ENCODE measurements at places on chromosomes 11 and 22.

GRCh38 chr11:43790444-43790794, 90.2 kb upstream of the ALKBH3 start:
- no peak for DNase-seq

DNA sequence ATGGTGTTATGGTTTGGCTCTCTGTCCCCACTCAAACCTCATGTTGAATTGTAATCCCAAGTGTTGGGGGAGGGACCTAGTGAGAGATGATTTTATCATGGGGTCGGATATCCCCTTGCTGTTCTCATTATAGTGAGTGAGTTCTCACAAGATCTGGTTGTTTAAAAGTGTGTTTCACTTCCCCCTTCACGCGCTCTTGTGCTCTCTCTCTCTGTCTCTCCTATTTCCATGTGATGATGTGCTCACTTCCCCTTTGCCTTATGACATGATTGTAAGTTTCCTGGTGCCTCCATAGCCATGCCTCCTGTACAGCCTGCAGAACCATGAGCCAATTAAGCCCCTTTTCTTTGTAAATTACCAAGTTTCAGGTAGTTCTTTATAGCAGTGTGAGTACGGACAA, 765.1 kb downstream of the KCNA4 start:
- DNase-seq: no peak

- DNase-seq: no peak
These were observed 37.6 kb downstream of the TPBGL start for GRCh38 chr11:75277991-75278790.

- no peak for DNase-seq
These were observed 25.5 kb downstream of the FCHSD2 start for GRCh38 chr11:73116636-73117035.

GRCh38 chr22:32880061-32880460, 78.6 kb downstream of the TIMP3 start:
- no peak for DNase-seq

- DNase-seq: no peak
These were observed 899 bp upstream of the KLHDC7B start for GRCh38 chr22:50544746-50545253.

- DNase-seq: no peak
These were observed 92.6 kb downstream of the SWAP70 start for GRCh38 chr11:9756461-9756860.

GRCh38 chr22:38353142-38353629, 36.0 kb upstream of the CSNK1E start:
- peak; percentile 92 for DNase-seq

GRCh38 chr11:75055511-75055910, 41.2 kb downstream of the OR2AT4 start:
- no peak for DNase-seq

- DNase-seq: no peak
These were observed 47.4 kb downstream of the SYT13 start for GRCh38 chr11:45238724-45239123.

DNA sequence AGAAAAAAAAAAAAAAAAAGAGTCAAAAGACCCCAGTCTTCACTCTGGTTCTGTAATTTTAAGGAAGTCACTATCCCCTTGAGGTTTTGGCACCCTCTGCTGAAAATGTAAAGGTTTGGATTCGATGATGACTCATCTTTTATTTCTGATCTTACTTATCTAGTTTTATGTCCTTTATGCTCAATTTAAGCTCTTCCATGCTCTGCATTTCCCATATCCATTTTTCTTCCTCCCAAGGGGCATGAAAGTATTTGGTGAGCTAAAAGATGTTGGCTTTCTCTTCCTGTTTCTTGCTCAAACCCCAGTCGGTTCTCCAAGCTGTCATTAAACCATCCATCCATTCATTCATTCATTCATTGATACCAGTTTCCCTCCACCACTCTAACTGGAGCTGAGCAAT, 61.0 kb upstream of the CDON start:
- no peak for DNase-seq

DNA sequence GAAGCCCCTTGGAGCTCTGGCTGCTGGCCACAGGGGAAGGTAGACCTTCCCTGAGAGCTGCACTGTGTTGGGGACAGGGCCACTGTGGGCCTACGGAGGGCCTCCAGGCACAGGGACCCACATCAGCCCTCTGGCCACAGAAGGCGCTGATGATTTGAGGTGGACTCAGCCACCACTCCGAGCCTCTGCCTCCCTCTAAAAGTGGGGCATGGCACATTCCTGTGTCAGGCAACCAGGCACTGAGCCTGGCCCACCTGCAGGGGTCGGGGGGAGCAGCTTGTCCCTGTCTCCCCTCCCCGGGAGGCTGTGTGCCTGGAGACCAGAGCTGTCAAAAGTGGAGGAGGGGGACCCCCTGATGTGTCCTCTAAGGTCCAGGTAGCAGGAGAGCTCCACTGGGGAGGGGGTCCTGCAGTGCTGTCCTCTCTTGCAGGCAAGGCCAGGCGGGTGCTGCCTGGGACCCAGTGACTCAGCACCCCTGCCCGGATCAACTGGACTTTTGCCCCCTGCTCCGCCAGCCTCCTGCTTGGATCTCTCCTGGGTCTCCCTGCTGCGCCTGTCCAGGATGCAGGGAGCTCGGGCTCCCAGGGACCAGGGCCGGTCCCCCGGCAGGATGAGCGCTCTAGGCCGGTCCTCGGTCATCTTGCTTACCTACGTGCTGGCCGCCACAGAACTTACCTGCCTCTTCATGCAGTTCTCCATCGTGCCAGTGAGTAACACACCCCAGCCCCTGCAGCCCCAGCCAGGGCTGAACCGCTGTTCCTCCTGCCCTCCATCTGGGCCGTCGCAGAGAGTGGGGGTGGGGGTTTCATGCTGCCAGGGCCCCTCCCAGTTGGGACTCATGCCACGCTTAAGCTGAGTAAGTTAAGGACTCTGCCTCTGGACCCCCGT, 17.5 kb upstream of the CDKN1C start:
- DNase-seq: no peak

GRCh38 chr11:78465169-78465942, 47.7 kb upstream of the GAB2 start:
- DNase-seq: no peak

GRCh38 chr11:11306855-11307254, 46.2 kb downstream of the CSNK2A3 start:
- DNase-seq: no peak

DNA sequence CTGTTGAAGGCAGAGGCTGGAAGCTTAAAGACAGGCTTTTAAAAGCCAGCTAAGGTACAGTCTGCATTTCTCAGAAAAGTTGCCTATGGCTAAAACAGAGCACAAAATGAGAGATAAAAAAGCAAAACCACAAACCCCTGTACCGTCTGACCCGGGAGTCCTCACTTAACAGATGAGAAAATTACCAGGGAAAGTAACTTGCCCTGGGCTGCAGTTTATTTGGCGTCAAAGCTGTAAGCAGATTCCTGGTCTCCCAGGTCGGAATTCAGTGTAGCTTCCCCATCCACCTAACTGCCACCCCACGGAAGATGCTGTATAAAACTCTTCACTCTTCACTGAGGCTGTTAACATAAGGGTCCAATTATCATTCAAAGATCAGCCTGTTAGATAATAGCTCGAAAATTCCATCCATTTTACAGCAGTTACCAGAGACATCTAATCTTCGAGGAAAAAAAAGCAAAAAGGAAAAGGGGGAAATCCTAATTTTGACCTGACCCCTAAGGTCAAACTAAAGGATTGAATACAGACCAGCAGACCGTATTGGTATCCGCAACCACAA, 1.5 kb downstream of the TCF20 start:
- DNase-seq: peak; percentile 36

DNA sequence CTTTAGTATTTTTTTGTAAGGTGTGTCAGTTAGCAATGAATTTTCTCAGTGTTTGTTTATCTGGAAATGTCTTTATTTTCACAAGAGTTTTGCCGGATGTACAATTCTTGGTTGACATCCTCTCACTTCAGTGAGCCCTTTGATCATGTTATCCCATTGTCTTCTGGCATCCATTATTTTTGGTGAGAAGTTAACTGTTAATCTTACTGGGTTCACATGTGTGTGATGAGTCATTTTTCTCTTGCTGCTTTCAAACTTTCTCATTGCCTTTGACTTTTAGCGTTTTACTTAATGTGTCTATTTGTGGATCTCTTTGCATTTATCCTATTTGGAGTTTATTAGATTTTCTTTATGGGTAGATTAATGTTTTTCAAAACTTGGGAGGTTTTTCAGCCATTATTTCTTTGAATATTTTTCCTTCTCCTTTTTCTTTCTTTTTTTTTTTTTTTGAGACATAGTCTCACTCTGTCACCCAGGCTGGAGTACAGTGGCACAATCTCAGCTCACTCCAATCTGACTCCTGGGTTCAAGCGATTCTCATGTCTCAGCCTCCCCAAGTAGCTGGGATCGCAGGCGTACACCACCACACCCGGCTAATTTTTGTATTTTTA, 100.5 kb upstream of the RRM1 start:
- DNase-seq: no peak

DNA sequence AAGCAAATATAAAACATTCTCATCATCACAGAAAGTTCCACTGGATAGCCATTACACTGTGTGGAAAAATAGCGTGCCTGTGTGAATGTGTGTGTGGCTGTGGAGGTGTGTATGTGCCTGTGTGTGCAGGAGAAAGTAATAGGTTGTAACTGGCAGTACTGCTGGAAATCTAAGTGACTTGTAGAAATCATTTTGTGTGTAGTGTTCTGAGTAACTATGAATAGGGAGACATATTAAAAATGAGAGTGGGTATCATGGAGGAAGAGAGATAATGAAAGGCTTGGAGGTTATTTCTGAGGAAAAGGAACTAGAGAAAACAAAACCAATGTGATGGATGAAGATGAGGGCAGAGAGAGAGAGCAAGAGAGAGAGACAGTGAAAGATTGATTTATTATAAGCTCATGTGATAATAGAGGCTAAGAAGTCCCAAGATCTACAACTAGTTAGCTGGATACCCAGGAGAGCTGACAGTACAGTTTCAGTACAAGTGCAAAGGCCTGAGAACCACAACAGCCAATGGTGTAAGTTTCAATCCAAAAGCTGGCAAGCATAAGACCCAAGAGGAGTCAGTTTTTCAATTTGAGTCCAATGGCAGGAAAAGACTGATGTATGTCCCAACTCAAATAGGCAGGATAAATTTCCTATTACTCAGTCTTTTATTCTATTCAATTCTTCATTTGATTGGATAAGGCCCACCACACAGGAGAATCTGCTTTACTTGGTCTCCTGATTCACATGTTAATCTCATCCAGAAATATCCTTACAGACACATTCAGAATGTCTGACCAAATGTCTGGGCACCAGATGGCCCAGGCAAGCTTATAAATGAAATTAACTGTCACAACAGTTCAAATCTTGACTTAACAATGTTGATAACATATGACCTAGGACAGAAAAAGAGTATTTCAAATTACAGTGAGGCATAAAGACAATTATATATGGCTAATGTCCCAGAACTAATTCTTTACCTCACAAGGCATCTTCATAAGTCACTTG, 14.9 kb downstream of the KBTBD3 start:
- DNase-seq: no peak

GRCh38 chr11:123152951-123153350, 42.1 kb downstream of the CLMP start:
- no peak for DNase-seq

- no peak for DNase-seq
These were observed 13.1 kb downstream of the PACS1 start for GRCh38 chr11:66082946-66083698.

DNA sequence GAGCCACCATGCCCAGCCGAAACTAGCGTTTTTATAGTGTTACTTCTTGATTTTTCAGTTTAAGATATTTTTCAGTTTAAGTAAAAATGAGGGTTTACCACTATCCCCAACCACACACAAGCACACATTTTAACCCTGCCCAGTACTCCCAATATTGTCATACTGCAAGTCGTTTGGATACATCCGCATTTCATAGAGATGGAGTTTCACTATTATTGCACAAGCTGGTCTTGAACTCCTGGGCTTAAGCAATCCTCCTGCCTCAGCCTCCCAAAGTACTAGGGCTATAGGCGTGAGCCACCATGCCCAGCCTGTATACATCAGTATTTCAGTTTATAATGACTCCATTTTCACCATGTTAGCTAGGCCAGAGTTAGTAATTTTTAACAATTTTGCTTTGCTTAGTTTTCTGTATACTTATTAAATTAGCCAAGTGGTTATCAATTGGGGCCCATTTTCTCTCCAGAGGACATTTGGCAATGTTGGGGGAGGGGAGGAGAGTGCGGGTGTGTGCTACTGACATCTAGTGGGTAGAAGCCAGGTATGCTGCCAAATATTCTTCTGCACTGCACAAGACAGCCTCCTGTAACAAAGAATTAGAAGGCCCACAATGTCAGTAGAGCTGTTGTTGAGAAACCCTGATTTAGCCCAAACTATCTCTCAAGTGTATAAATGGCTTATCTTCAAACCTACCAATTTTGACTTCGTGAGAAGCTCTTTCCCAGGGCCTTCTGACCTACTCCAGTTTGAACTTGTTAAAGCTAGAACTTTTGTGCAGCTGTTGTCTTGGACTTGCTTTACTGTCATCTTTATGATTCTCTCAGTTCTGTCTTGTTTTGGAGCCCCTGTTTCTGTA, 7.3 kb downstream of the USP47 start:
- DNase-seq: peak; percentile 33

DNA sequence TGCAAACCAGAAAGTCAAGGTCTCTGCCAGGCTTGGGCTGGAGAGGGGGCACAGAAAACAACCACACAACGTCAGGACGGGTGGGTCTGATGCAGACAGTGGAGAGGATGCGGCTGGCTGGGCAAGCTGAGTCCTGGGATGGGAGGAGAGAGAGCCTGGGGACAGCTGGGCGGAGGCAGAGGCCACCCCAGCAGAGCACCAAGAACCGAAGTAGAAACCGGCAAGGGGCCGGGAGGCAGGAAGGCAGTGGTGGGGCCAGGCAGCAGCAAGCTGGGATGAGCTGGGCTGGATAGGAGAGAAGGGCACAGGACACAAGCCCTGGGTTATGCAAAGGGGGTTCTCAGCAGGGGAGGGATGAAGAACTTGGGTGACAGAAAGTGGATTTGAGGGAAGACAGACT, 188.2 kb downstream of the SHANK2 start:
- no peak for DNase-seq

GRCh38 chr11:2399488-2400068, 972 bp upstream of the TSSC4 start:
- peak; percentile 41 for DNase-seq

- DNase-seq: peak; percentile 77
These were observed 2.1 kb downstream of the KMT2A start for GRCh38 chr11:118438314-118438931.

- DNase-seq: peak; percentile 35
These were observed 114.9 kb downstream of the FANCF start for GRCh38 chr11:22510741-22511140.

- DNase-seq: no peak
These were observed 173.3 kb downstream of the FAM76B start for GRCh38 chr11:95616256-95616804.

GRCh38 chr11:123742724-123743120, 1.3 kb upstream of the ZNF202 start:
- DNase-seq: no peak

All from GM03348 (cell line).